ENCODE measurements at places on chromosomes 2 and 18. TPM values are rescaled to one million over a fixed set of nuclear protein-coding genes. Genes with fewer than 3 reads are reported as not detected.

The RNF152 gene
- total RNA-seq, result 16.9 TPM

The HSPD1 gene
- total RNA-seq, result 187 TPM

The SLC19A3 gene
- total RNA-seq, result 1.7 TPM

The CCDC121 gene
- 5.3 TPM for total RNA-seq

The DNAH6 gene
- total RNA-seq, result 0.86 TPM

The BOLL gene
- total RNA-seq, result not detected

The TSGA10 gene
- total RNA-seq, result 3.8 TPM

The ACMSD gene
- not detected for total RNA-seq

The SH3BP4 gene
- total RNA-seq, result 59.3 TPM

The IGFBP5 gene
- total RNA-seq, result 0.51 TPM

The RESP18 gene
- not detected for total RNA-seq

The ARHGAP28 gene
- total RNA-seq, result 36.8 TPM

The ATRAID gene
- total RNA-seq, result 58.8 TPM

The DOK1 gene
- total RNA-seq, result 14.0 TPM

The DOK6 gene
- total RNA-seq, result 19.7 TPM

The CACNB4 gene
- 5.1 TPM for total RNA-seq

The SH2D6 gene
- 0.64 TPM for total RNA-seq

The SPATA3 gene
- total RNA-seq, result not detected

The COQ10B gene
- 13.2 TPM for total RNA-seq

The DQX1 gene
- 0.91 TPM for total RNA-seq

The CNTNAP5 gene
- 22.0 TPM for total RNA-seq

The ALK gene
- total RNA-seq, result 9.6 TPM

The DLX2 gene
- 1.4 TPM for total RNA-seq

The GNAL gene
- 52.5 TPM for total RNA-seq

The CDH2 gene
- 224 TPM for total RNA-seq

The CNDP1 gene
- total RNA-seq, result 0.27 TPM

The ANKRD30B gene
- total RNA-seq, result not detected

The GCFC2 gene
- 12.9 TPM for total RNA-seq

The MLPH gene
- 4.3 TPM for total RNA-seq

All from glutamatergic neuron (in vitro differentiated cells).